GM20000 (cell line): ENCODE measurements at places on chromosomes 2 and 18.

- DNase-seq = no peak
These were observed 160.2 kb downstream of the DPP4 start for GRCh38 chr2:161913865-161914264.

- no peak for DNase-seq
These were observed 60.3 kb upstream of the HPCAL1 start for GRCh38 chr2:10242451-10242850.

- DNase-seq = no peak
These were observed 72.7 kb upstream of the REV1 start for GRCh38 chr2:99562516-99562915.

DNA sequence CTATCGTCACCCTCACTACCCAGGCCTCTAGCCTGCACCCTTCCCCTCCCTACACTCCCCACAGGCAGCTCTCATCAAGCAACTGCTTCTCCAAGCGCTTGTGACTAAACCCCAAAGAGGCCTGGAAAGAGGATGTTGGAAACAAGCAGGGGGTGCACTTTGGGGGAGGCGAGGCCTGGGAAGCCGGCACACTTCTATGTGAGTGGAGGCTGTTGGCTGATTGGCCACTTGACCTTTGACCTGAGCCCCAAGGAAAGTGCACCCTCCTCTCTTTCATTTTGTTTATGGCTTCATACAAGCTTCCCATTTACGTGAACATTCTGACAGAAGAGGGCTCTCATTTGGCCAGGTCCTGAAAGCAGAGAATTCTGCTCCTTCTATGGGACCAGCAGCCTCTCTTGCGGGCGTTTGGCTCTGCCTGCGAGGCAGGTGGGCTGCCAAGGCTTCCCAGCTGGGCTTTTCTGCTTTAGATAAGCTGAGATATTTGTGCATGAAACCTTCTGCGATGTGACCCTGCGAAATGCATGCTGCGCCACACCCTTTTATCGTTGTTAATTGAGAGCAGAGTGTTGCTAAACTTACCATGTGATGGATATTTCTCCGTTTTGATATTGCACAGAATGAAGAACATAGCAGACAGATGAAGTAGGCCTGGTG is 134.8 kb upstream of the NCK2 start:
- DNase-seq = no peak

DNA sequence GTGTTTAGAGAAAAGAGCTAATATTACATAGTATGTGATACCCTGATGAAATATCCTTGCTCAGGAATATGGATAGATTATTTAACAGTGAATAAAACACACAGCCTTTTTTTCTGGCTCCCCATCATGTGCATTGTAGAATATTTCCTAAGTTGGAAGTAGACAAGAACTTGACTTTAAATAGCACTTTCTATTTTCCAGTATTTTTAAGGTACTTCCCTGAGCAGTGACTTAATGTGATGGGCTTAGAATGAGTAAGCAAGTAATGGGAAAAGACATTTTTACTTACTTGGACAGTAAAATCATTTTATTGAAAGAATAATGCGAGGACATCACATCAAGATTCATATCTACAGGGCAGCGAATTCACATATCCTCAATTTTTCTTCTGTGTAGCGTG is 176.7 kb upstream of the SLC8A1 start:
- no peak for DNase-seq

DNA sequence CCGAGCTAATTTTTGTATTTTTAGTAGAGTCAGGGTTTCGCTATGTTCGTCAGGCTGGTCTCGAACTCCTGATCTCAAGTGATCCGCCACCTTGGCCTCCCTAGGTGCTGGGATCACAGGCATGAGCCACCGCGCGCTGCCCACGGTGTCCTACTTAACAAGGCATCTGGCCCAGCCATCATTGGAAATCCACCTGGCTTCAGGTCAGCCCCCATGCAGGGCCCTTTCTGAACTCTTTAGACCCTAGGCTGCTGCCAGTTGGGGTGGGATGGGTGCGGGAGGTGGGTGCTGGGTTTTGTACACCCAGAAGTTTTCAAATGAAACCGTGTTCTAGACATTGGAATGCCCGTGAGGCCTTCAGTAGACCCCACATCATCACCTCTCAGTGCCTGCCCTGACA is 26.6 kb upstream of the NT5DC4 start:
- no peak for DNase-seq

DNA sequence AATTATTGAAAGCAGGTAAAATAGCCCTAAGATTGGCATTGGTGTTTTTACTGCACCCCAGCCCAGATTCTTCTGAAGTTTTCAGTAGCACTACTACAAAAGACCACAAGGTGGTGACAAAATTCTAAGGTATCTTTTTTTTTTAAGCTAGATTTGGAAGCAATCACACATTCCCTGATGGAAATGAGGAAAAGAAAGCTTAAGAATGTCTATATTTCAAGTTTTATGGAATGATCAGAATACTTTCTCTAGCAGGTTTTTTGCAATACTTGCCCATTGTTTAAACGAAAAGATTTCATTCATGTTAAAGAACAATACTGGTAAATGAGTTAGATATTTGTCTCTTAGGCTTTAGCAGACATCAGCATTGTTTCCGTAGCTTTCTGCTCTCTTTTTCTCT is 32.1 kb upstream of the ZNF638 start:
- DNase-seq = peak; percentile 33
